ENCODE measurements at places on chromosomes 2 and 18. TPM values are rescaled to one million over a fixed set of nuclear protein-coding genes. Genes with fewer than 3 reads are reported as not detected.

DNA sequence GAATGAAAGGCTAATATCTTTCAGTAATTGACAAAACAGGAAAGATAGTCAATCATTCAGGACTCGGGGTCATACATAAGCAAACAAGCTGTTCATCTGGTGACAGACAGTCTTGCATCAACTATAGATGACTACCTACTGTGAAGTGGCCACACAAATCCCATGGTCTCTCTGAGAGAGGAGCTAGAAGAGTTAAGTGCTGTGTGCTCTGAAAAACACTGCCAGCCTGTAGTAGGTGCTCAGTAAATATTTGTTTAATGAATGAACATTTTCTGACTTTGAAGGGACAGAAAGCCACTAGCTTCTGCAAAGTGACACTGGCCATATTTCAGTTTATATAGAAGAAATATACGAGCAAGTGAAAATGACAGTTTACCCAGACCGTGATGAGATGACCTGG is 184.0 kb upstream of the CHAC2 start:
- no peaks in the 10 kb centered on the region for H3K4me1 ChIP-seq
- no peak for DNase-seq
- no peak overlapping the region for H3K27ac ChIP-seq

- DNase-seq: no peak
- H3K4me3 ChIP-seq: no peak overlapping the region
- no peaks in the 10 kb centered on the region for H3K27me3 ChIP-seq
- H3K27ac ChIP-seq: no peak overlapping the region
- no peaks in the 10 kb centered on the region for H3K36me3 ChIP-seq
These were observed 31.4 kb downstream of the LGALSL start for GRCh38 chr2:64485331-64485730.

DNA sequence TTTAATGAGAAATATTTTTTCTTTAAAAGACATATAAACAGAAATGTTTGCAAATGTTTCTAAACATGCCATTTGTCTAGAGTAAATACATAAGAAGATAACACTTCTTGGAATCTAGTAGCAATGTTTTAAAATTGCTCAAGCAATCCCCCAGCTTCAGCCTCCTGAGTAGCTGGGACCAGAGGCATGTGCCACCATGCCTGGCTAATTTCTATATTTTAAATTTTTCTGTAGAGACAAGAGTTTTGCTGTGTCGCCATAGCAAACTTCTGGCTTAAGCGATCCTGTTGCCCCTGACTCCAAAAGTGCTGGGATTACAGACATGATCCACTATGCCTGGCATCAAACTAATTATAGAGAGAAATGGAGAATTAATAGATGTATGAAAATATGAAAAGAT is 14.6 kb upstream of the MBD2 start:
- no peak overlapping the region for H3K4me3 ChIP-seq
- no peaks in the 10 kb centered on the region for H3K4me1 ChIP-seq
- no peaks in the 10 kb centered on the region for H3K36me3 ChIP-seq
- H3K27me3 ChIP-seq: no peaks in the 10 kb centered on the region
- no peak overlapping the region for H3K27ac ChIP-seq

- no peaks in the 10 kb centered on the region for H3K36me3 ChIP-seq
- peaks cover 14% of the 10 kb centered on the region for H3K4me1 ChIP-seq
- DNase-seq: no peak
- H3K27ac ChIP-seq: no peak overlapping the region
- peaks cover 77% of the 10 kb centered on the region for H3K27me3 ChIP-seq
These were observed 7.3 kb downstream of the RAX start for GRCh38 chr18:59265974-59266369.

- no peak overlapping the region for H3K4me3 ChIP-seq
- H3K27ac ChIP-seq: no peak overlapping the region
- H3K36me3 ChIP-seq: no peaks in the 10 kb centered on the region
These were observed 24.4 kb downstream of the SGPP2 start for GRCh38 chr2:222448748-222449181.

DNA sequence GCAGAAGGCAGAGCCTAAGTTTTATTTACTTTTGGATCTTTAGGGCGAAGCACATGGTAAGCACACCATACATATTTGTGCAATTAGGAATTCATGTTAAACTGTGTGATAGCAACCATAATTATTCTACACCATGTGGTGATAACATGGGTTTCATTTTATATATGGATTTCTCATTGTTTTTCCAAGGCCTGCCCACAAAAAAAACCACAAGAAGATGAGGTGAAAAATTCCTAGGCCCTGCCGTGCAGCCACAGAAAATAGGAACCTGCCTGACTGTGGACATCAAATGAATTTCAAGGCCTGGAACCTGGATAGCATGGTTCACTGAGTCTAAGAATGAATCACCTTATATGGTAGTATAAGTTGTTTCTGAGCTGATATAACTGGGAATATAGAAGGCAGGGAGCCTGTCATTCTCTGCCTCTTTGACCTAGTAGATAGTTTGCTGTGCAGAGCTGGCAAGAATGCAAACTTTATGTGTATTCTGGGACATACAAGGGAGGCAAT is 22.4 kb upstream of the SSB start:
- DNase-seq: no peak
- no peaks in the 10 kb centered on the region for H3K27me3 ChIP-seq
- H3K4me1 ChIP-seq: no peaks in the 10 kb centered on the region
- no peaks in the 10 kb centered on the region for H3K36me3 ChIP-seq
- no peak overlapping the region for H3K27ac ChIP-seq

- peak; percentile 19 for DNase-seq
- no peaks in the 10 kb centered on the region for H3K36me3 ChIP-seq
- no peaks in the 10 kb centered on the region for H3K4me1 ChIP-seq
- no peak overlapping the region for H3K4me3 ChIP-seq
- no peak overlapping the region for H3K27ac ChIP-seq
These were observed 30.0 kb downstream of the ADCYAP1 start for GRCh38 chr18:934518-935133.

DNA sequence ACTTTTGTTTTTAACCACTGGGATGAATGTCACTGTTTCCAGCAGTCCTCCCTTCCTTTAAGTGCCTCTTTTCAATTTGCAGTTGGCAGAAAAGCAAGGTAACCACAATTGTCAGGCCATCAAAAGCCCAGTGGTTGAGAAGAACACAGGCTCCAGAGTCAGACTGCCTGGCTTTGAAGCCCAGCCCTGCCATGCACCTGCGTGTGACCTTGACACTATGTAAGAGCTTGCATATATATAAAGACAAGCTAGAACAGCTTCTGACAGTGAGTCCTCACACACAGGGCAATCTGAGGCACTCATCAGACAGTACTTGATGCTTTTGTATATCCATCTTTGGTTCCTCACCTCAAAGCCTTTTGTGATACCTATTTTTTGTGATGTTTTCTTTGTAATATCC is 11.0 kb downstream of the CCBE1 start:
- no peak overlapping the region for H3K4me3 ChIP-seq
- no peaks in the 10 kb centered on the region for H3K36me3 ChIP-seq
- no peak for DNase-seq
- H3K27ac ChIP-seq: no peak overlapping the region
- peaks cover 3% of the 10 kb centered on the region for H3K4me1 ChIP-seq

- no peaks in the 10 kb centered on the region for H3K27me3 ChIP-seq
- no peaks in the 10 kb centered on the region for H3K36me3 ChIP-seq
- H3K4me3 ChIP-seq: no peak overlapping the region
- DNase-seq: no peak
These were observed 309.5 kb downstream of the PIK3C3 start for GRCh38 chr18:42264497-42264896.

DNA sequence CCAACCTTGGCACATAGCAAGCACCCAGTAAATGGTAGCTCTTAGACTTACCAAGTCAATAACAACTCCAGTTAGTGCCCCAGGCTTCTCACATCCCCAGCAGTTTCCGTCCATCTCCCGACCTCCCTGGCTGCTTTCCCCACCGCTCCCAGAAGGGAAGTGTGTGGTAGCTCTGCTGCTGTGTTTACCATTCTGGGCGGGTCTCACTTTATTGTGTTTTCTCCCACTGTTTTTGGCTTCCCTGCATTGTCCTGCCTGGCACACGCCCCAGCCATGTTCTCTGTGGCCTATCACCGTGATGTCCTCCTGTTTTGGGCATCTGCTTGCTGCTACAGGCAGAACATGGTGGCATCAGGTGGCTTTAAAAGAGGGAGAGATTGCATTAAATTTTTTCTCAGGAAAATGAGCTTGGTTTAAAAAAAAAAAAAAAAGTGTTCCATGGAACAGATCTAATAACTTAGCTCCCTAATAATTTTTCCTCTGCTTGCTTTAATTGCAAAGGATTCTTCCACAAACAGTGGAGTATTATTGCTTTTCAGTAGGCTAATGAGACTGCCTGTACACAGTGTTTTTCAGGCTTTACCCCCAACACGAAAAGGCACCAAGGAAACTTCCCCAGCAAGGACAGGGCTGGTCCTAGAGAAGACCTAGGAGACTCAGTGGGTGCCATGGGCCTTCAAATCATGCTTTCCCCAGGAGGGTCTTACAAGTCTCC is 8.0 kb upstream of the COX7A2L start:
- no peak overlapping the region for H3K27ac ChIP-seq
- no peak for DNase-seq
- H3K27me3 ChIP-seq: peaks cover 2% of the 10 kb centered on the region
- H3K4me3 ChIP-seq: no peak overlapping the region
- H3K36me3 ChIP-seq: no peaks in the 10 kb centered on the region

DNA sequence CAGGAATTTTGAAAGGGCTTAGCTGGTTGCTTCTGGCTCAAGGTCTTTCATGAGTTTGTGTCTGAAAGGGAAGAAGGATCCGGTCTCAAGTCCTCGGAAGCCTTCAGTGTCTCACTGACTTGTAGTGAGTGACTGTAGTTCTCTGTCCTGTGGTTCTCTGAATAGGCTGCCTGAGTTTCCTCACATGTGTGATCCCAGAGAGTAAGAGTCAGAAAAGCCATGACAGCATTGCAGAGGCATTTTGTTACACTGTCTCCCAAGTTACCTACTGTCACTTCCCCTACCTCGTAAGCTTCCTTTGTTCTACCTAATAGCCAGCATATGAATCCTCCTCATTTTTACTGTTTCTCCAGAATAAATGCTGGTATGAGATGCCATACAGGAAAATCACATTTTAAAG is 709.1 kb upstream of the CHAC2 start:
- no peak overlapping the region for H3K27ac ChIP-seq
- H3K4me3 ChIP-seq: no peak overlapping the region
- no peaks in the 10 kb centered on the region for H3K27me3 ChIP-seq
- DNase-seq: peak; percentile 28
- no peaks in the 10 kb centered on the region for H3K36me3 ChIP-seq

DNA sequence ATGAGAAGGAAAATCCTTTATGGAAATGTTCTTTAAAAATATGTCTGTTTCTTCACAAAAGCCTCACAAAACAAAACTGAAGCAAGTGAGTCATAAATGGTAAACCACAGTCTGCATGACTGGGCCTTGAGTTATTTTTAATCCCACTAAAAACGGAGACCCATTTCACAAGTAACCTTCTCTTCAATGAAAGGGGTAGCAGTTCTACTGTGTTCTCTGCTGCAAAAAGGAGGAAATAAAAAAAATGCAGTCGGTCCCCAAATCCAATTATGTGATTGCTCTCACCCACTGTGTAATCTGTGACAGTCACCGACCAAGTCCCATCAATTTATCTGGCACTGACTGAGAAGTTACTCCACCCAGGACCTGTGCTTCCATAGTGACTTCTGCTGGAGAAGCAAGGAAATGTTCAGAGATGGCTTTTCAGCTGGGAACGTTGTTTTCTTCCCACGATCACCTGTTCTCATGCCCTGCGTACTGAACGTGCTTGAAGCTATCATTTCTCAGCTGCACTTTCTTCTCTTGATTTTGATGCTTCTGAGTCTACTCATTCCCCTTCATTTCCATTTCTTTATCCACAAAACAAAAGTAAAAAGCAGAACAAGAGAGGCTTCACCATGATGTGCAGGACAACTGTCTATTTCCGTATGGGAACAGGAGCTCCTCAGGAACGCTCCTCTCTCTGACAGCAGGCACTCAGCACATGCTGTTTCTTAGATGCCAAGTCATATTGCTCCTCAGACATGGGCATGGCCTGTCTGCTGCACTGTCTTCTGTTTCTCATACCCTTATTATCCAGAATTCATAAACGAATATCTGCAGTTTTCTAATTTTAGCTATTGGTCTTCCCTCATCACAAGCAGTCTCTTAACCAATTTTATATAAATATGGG is 80.0 kb upstream of the TMEM200C start:
- H3K36me3 ChIP-seq: no peaks in the 10 kb centered on the region
- H3K27ac ChIP-seq: no peak overlapping the region
- no peaks in the 10 kb centered on the region for H3K4me1 ChIP-seq
- H3K27me3 ChIP-seq: no peaks in the 10 kb centered on the region
- DNase-seq: no peak
- H3K4me3 ChIP-seq: no peak overlapping the region

- H3K36me3 ChIP-seq: peaks cover 17% of the 10 kb centered on the region
- H3K27me3 ChIP-seq: no peaks in the 10 kb centered on the region
- H3K4me3 ChIP-seq: no peak overlapping the region
- H3K27ac ChIP-seq: peak overlapping the region; percentile 71
- peaks cover 20% of the 10 kb centered on the region for H3K4me1 ChIP-seq
These were observed 35.2 kb downstream of the SETBP1 start for GRCh38 chr18:44715842-44716241.

DNA sequence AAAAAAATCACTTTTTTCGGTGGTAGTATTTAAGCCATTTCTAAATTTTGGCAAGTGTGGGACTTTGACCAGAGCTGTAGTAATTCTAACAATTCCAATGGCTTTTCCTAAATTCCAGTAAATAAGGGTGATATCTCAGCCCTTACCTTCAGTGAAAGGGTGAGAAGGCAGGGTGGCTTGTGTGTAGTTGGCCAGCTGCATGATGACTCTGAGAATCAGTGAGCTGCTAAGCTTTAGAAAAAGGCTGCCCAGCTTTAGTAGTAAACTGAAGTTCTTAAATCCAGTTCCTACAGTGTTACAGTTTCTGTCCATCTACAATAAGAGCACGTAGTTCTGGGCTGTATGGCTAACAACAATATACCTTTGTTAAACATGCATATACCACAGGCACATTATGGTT is 42.0 kb downstream of the OXER1 start:
- H3K4me1 ChIP-seq: peaks cover 3% of the 10 kb centered on the region
- no peaks in the 10 kb centered on the region for H3K27me3 ChIP-seq
- H3K27ac ChIP-seq: no peak overlapping the region
- no peak for DNase-seq

The GPAT2 gene
- total RNA-seq: 2.4 TPM

The CABYR gene
- total RNA-seq: 2.8 TPM

The EVA1A gene
- 6.9 TPM for total RNA-seq

The FEV gene
- not detected for total RNA-seq

The ARHGAP25 gene
- 3.1 TPM for total RNA-seq

The MATN3 gene
- 0.31 TPM for total RNA-seq

The ONECUT2 gene
- 0.35 TPM for total RNA-seq

The DPYSL5 gene
- total RNA-seq: 10.0 TPM

The KRTCAP3 gene
- total RNA-seq: 0.53 TPM

The HOXD8 gene
- 13.9 TPM for total RNA-seq

The TNS1 gene
- 68.1 TPM for total RNA-seq

The TEKT4 gene
- not detected for total RNA-seq

The IL36B gene
- total RNA-seq: not detected
